GM23248 (cell line): ENCODE measurements at places on chromosomes 2 and 18.

GRCh38 chr18:49322765-49323490 is 137.5 kb downstream of the DYM start:
- no peak for DNase-seq

DNA sequence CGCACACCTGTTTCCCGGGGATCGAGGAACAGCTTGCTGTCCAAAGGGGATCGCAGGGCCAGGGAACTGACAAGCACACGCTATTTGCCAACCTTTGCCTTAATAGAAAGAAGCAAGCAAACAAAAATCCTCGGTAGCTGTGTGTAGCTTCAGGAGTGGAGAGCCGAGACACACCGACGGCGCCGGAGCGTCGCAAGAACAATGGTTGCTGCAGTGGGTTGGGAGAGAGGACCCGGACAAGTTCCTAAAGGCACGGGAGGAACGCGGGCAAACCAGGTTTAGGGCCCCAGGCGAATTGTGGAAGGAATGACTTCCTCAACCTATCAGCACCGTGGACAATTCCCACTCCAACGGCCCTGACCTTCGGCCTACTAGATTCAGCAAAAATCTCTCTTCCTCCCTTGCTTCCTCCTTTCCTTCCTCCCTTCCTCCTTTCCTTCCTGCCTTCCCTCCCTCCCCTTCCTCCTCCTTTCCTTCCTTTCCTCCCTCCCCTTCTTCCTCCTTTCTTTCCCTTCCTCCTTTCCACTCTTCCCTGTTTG is 4.9 kb upstream of the NEUROD1 start:
- peak; percentile 50 for DNase-seq

DNA sequence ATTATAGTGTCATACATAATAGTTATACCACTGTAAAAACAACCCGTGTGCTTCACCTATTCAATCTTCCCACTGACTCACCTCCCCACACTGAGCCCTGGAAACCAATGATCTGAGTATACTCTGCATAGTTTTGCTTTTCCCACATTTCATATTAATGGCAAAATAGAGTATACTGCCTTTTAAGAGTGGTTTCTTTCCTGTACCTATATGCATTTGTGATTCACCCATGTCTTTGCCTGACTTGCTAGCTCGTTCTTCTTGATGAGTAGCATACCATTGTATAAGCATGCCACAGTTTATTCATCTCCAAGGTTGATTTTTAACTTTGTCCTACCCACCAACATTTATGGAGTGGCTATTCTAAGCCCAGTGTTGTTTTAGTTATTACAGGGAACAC is 686.4 kb downstream of the PLCL1 start:
- DNase-seq = no peak

DNA sequence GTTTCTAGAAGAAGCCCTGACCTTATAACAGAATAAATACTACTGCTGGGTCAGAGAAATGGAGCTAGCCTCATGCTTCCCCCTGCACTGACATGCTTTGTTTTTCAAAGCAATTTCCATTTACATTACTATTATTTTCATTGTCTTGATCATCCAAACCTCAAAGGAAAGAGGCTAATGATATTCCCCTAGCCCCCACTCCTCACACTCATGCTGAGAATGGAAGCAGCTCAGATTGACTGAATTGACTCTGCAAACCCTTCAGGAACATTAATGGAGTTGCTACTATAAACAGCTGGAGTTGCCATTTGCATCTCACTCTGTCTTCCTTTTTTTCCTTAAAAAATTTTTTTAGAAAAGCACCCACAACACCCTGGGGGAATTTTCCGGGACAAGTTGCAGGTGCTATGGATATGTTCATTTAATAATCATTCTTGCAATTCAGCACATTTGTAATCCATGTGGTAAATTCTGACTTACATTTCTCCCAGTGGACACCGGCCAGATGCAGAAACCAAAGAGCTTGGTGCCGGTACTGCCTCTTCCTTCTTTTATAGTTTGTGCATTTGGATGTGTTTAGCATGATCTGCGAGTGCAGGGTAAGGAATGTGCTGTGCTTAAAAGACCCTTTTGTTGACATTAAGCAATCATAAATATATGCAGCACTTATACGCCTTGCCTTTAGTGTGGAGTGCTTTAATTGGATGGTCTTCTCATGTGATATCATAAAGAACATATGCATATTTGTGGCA is 103.3 kb upstream of the OSR1 start:
- no peak for DNase-seq

DNA sequence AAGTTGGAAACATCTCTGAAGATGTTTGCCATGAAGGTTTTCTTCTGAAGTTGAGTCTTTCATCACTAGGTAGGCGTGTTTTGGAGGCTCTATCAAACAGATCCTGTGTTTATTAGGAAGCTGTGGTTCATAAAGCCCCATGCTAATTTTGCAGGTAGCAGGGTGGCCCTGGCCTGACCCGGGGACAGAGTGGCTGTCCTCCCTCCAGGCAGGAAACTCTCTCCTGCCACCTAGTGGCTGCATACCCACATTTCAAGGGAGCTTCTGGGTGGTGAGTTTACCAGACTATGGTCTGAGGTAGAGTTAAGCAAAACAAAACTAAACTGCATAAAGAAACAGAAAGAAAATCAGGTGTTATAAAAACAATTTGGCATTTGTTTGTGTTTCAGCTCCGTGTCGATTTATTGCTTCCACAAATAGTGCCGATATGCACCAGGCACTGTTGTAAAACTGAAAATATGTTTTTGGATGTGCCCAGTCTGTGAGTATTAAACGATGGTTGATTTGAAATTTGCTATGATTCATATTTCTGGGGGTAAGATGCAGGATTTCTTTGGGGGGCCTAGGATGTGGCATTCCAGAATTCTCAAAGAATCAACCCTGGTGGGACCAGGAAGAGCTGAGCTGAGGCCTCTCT is 26.0 kb upstream of the IL37 start:
- DNase-seq = peak; percentile 28
